ENCODE measurements at places on chromosomes 3 and 15.

DNA sequence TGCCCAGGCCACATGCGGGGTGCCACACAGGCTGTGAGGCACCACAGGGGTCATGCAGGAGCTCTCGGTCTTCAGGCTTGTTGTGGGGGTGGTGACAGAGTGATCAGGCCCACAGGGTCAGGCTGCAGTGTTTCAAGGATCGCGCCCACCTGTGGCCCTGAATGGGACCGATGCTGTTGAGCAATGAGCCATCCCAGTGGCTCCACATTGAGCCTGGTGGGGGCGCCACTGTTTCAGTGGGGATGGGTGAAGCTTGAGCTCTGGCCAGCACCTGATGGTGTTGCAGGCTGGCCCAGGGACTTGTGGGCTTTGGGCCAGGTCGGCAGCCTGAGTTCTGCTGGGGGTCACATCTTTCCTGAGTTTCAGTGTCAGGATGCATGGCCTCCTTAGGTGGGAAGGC, 230.1 kb downstream of the UBE3A start:
- no peak for DNase-seq

GRCh38 chr15:92914768-92915221, 14.7 kb downstream of the CHD2 start:
- DNase-seq, result no peak

DNA sequence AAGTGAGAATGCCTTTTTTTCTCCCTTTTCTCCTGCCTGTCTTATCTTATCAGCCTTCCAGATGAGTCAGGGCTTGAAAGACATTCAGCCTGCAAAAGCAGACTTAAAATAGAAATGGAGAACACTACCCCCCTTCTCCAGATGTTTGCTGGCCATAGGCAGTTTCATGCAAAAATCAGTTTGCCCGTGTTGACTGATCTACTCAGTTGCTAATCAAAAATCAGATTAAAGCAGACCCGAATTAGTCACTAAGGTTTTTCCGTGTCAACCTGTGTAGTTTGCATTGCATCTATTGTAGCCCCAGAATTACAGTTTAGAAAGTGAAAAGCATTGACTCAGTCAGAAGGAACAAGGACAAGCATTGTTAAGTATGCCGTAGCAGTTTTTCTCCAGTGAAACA, 56.2 kb downstream of the IL5RA start:
- no peak for DNase-seq

GRCh38 chr3:3081381-3082233, 28.6 kb downstream of the IL5RA start:
- no peak for DNase-seq

- no peak for DNase-seq
Observed at GRCh38 chr3:60514085-60514649, 737.1 kb downstream of the FHIT start.

DNA sequence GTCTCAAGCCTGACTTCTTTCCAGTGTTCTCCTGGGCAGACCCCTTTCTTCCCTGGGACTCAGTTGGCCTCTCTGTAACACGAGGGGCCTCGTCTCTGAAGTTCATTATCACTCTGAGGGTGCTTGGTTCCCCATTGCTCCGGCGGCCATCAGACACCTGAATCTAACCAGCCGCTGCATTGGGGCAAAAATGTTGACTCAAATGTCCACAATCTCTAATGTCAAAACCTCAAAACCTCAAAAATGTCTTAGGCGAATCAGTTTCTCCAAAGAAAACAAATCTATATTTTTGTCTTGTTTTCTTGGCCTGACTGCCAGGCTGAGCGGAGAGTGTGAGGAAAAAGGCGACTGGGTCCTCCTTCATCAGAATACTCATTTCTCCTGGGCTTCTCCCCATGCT, 220.7 kb downstream of the VPS13C start:
- DNase-seq, result no peak

- DNase-seq, result no peak
Observed at GRCh38 chr3:147311716-147312115, 94.6 kb downstream of the ZIC4 start.

- DNase-seq, result no peak
Observed at GRCh38 chr15:95013381-95013780, 782.0 kb downstream of the MCTP2 start.

GRCh38 chr3:149638228-149639092, 19.4 kb downstream of the WWTR1 start:
- DNase-seq, result no peak

DNA sequence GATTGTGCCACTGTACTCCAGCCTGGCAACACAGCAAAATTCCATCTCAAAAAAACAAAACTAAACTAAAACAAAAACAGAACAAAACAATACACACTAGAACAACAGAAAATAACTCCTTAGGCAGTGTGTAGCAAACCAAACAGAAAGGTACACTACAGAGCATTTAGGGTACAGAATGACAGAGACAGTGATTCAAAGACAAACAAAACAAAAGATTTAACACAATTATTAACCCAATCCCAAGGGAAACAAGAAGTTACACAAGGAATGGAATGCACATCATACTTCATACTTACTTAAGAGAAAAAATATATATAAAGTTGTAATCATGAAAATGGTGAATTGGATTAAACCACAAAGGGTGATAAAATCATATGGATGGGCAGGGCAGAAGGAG, 12.9 kb downstream of the SLC25A20 start:
- DNase-seq, result no peak

GRCh38 chr3:136818769-136819391, at the start of gene SLC35G2:
Gene SLC35G2, plus strand, starts transcription at chr3:136819126. Its CDS starts 35,335 bp downstream, at chr3:136854461.
- no peak for DNase-seq

- DNase-seq, result no peak
Observed at GRCh38 chr15:57731530-57732103, 25.1 kb downstream of the POLR2M start.

DNA sequence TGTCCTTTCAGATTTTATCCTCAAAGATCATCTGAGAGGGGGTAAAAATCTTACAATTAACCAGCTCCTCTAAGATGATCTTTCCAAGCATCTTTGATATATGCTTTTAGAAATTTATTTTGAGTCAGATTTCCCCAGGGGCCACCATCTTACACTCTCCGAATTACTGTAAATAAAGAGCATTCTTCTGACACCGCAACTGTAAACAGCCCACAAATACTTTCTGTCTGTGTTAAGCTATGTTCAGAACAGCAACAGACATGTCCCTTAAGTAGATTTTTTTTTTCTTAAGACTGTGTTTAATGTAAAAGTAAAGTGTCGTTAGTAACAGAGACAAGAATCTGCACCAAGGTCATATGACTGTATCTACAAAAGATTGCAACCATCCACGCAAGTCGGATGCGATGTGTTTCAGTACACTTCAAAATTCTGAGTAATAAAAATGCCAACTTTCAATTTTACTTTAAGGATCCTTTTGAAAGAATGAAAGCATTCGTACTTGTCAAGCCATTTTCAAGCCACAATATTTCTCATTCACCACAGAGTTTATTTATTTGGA, 159.0 kb upstream of the KCNH8 start:
- DNase-seq, result no peak

DNA sequence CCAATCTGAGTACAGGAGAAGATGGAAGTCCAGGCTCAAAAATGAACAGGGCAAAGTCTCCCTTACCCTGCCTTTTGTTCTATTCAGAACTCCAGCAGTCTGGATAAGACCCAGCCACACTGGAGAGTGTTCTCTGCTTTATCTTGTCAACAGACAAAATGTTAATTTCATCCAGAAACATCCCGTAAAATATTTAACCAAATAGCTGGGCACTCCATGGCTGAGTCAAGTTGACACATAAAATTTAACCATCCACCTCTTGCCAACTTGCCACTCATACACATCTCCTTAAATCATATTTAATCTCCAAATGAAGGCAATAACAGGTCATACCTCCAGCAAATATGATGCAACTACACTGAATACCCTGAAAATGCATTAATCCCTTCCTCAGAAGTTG, 33.6 kb downstream of the MKRN3 start:
- no peak for DNase-seq

- no peak for DNase-seq
Observed at GRCh38 chr3:8784676-8785435, 15.4 kb upstream of the OXTR start.

DNA sequence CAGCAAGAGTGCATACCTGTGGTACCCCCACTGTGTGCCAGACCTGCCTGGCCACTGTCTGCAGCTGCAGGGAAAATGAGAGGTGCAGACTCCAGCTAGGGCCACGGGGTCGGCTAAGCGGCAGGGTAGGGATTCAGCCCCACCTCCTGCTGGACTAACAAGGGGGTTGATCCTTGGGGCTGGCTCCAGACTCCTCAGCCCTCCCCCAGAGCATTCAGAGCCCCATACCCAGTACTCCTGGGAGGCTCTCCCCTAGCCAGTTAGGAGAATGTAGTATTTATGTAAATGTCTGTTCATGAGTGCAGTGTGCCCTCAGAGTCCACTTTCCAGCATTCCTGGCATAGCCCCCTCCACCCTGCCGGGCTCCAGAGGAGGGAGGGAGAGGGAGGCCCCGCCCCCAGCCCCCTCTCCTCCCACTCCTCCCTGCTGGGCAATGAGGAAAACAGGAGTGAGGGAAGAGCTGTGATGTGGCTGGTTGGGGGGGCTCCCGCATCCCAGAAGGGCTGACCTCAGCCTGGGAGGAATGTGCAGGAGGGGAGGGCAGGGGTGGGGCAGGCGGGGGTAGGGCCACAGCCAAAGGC, 4.5 kb upstream of the SEMA3B start:
- DNase-seq, result no peak

DNA sequence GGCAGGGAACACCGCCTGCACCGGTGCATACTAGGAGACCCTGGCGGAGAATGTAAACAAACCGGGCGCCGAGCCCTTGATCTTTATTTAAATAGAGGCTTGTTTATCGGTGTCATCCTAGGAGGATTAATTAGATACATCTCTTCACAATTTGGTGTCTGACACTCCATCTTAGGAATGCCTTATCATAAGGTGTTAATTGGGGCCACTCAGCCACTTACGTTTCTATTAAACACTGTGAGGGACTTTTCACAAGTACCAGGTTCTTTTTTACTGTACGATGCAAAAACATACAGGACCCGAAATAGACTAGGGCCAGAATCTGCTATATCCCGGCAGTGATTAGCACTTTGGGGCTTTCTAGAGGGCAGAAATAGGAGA, 8.0 kb downstream of the EOMES start:
- DNase-seq, result no peak

- no peak for DNase-seq
Observed at GRCh38 chr15:76962337-76963013, 30.9 kb downstream of the RCN2 start.

DNA sequence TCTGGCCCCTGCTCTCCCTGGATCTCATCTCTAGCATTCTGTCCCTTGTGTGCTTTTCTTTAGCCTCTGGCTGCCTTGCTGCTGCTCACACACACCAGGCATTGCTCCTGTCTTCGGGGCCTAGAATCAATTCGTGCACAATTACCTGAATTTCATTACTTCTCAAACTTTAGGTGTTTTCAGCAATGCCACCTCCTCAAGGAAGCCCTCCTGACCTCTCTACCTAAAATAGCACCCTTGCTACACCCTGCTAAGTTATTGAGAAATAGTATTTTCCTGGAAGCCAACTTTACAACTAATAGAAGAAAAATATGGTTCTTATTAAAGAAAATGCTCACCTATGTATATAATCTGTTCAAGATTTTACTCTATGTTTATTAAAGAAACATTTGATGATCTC, 40.4 kb downstream of the CP start:
- no peak for DNase-seq

DNA sequence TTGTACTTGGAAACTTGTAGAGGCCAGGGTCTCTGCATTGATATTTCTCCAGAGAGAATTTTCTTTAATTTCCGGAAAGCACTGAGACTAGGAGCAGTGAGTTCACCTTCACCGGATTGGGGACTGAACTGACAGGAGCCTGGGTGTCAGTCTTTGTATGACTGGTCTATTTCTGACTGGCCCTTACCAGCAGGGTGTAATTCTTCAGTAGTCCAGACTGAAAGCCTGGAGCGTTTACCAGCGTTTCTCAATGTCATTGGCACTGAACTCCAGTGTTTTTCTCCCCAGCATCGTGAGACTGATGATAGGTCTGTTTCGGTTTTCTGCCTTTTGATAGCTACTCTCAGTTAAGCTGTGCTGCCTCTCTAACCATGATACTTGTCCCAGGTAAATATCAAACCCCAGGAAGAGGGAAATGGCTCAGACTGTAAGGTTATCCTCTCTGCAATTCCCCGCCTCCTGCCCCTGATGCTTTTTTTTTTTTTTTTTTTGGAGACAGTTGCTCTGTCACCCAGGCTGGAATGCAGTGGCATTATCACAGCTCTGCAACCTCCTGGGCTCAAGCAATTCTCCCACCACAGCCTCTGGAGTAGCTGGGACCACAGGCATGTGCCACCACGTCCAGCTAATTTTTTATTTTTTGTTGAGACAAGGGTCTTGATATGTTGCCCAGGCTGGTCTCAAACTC, 103.6 kb downstream of the CACNA2D3 start:
- no peak for DNase-seq

GRCh38 chr3:31848911-31849310, 132.2 kb downstream of the OSBPL10 start:
- DNase-seq, result no peak

DNA sequence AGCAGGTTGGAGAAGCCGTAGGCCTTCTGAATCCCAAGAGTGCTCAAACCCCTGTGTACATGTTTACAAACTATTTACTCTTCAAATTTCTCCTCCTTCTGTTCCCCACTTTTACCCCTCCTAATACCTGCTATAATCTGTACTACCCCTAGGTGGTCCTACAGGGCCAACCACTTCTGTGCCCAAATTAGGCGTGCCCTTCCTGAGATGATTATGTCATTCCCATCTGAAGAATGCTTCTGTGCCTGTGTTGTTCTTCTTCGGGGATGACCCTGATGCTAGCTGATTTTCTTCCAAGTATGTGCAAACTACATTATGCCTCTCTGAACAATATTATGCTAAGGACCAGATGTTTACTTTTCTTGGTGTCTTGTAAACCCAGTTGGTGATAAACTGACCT, 20.5 kb downstream of the RBP2 start:
- no peak for DNase-seq

DNA sequence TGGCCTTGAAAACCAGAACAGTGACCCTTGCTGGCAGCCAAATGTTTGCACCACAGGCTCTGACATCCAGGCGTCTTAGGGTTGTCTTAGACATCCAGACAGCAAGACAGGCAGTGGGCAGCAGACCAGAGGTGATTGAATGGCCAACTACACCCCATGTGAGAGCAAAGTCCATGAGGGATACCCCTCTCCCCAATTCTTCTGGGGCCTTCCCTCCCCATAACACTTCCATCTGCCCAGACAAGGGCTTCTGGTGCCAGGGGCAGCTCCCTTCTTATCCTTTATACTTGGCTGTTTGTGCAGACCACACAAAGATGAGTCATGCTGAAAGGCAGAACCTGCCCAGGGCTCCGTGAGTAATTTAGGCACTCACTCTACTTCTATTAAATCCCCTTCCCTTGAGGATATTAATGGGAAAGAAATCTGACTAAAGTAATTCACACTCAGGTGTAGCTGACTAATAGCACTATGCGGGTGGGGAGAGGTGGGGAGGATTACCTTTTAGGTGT, 257.9 kb downstream of the UACA start:
- DNase-seq, result no peak

- DNase-seq, result no peak
Observed at GRCh38 chr15:48996276-48996675, 32.6 kb upstream of the SHC4 start.

DNA sequence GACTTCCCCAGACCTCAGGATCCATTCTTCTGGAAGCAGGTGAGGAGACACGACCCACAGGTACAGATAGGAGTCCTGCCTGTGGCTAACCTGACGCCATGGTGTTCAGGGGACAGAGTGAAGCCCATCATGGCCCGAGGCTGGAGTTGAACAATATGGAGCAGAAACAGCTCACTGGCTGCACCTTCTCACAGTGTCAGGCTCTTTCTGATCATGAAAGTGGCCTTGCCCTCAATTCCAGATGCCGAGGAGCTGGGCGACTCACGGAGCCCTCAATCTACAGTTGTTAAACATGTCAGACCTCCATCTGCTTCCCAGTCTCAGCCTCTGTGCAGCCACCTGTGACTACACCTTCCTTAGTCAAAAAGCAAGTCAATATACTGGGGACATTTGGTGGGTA, 110.8 kb upstream of the SMAD3 start:
- no peak for DNase-seq

Data from cortex of kidney (tissue), 1 donor.